Choroid plexus epithelial cell (primary cell): ENCODE measurements at places on chromosomes 2 and 18.

DNA sequence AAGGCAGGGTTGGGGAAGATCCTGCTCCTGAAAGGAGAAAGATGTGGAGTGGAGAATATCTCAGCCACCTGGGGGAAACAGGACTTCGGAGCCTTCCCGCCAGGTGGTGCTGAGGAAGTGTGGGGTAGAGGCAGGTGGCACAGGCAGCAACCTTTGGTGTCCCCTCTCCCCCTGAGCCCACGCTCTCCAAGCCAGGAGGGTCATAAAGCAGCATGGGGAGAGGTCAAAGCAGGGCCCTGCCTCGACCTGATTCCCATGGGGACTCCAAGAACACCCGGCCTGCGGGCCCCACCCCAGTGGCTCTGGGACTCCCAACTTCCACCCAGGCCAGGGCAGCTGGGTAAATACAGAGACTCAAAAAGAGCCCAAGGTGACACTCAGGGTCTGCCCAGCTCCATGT lies 54.3 kb upstream of the SLC66A3 start:
- no peak for DNase-seq

DNA sequence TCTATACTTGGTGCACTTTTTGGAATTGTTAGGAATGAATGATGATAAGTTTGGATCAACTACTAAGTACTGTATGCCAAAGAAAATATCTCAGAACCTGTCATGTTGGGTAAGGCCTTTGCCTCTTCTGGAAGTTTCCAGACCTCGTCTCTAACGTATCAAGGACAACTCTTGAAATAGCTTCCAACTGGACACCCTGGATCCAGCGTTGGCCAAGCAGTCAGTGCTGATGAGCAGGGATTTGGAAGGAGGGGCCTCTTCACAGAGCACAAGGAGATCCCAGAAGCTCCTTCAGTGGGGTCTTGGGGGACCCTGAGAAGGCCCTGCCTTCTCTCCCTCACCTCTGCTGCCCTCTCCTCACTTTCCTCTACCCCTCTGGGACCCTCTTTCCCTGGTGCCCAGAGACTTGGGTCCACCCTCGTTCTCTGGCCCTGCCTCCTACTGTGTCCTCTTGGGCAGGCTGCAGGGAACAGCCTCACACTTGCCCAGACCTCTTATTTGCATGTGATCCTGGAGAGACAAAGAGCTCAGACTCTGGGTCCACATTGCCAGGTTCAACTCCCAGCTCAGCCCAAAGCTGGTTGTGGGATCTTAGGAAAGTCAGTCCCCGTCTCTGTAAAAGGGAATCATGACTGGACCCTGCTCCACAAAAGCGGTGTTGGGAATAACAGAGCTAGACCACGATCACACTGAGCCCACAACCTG lies 145.8 kb downstream of the COL6A3 start:
- DNase-seq = no peak

- peak; percentile 54 for DNase-seq
Measured at GRCh38 chr2:126634273-126634861, 21.6 kb upstream of the GYPC start.

DNA sequence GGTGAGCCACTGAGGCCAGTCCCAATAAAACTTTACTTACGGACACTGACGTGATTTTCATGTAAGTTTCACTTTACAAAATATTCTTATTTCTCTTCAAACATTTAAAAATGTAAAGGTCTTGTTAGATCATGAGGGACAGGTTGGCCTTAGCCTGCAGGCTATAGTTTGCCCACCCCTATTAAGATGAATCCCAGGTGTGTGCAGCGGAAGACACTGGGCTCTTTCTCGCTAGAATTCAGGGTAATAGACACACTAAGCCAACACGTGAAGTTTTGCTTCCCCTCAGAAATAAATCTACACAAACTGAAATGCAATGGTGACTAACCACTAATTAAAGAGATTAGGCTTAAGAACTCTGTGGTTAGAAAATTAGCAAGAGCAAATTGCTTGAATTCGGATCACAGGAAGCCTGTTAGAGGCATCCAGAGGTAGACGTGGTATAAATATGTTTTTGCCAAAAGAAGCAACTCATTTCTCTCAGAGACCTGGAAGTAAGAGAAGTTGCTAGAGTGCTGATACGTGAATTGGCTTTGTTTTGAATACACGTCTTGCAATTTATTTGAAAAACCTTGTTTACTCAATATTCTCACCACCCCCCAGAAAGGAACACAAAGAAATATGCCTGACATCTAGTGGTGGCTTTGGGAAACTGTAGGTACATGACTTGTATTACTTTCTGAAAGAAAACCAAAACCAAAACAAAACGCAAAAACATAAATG lies 151.6 kb downstream of the DTNB start:
- peak; percentile 87 for DNase-seq

GRCh38 chr2:9652898-9653479 lies 22.2 kb upstream of the YWHAQ start:
- no peak for DNase-seq

- no peak for DNase-seq
Measured at GRCh38 chr18:46772357-46772756, 15.5 kb upstream of the ST8SIA5 start.

DNA sequence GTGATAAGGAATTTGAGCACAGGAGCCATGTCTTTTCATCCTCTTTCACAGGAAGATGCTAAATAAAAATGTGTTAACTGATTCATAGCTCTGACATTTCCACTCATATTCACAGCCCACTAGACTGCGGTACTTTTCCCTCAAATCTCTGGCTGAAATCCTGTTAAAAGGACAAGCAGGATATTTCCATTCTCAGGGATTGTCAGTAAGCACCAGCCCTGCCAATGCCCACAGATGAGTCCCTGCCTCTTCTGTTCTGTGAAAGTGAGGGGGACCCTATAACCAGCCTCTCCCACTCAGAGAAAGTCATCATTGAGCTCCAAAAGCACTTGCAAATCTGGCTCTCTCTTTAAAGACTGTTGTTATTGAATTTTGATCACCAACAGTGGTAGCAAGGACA lies 440.5 kb downstream of the SETBP1 start:
- no peak for DNase-seq

- DNase-seq = no peak
Measured at GRCh38 chr2:138665937-138666336, 114.3 kb downstream of the NXPH2 start.

DNA sequence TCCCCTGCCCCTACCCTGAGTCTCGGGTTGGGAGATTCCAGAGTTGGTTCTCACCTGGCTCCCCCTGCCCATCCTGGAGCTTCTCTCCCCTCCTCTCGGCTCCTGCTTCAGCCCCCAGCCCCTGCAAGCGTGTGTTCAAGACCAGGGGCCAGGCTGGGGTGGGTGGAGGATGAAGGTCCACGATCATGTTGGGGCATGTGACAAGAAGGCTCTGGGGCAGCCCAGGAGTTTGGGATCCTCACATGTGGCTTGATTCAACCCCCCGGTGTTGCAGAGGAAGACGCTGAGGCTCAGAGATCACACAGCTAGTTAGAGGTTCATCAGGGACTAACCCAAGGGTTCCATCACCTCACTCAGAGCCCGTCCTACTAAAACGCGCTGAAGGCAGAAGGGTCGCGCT lies 14.2 kb upstream of the TUBB6 start:
- no peak for DNase-seq

- DNase-seq = peak; percentile 94
Measured at GRCh38 chr2:96251721-96252292, 14.0 kb downstream of the TMEM127 start.

- DNase-seq = no peak
Measured at GRCh38 chr2:88560619-88561307, 66.5 kb downstream of the EIF2AK3 start.

DNA sequence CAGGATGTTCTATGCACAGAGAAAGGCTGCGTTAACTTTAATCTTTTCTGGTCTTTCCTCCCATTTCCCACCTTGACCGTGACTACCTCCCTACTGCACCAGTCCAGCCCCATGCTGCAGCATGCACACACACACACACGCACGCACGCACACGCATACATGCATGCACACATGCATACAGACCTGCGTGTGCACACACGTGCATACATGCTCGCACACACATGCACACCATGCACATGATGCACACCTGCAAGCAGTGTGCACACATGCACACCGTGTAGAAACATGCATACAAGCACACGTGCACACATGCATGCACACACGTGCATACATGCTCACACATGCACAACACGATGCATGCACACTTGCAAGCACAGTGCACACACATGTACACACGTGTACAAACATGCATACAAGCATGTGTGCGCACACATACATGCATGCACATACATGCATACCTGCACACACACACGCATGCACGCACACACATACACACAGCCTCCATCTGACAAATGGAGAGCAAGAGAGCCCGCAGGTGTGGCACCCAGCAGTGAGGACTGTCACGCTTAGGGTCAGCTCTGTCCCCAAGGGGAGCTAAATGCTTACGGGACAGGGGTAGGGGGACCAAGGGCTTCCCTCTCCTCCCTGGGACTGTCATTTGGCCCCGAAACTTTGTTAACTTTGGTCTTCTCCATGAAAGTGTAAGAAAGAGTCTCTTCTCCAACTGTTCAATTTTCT lies 18.2 kb downstream of the SNORC start:
- no peak for DNase-seq

DNA sequence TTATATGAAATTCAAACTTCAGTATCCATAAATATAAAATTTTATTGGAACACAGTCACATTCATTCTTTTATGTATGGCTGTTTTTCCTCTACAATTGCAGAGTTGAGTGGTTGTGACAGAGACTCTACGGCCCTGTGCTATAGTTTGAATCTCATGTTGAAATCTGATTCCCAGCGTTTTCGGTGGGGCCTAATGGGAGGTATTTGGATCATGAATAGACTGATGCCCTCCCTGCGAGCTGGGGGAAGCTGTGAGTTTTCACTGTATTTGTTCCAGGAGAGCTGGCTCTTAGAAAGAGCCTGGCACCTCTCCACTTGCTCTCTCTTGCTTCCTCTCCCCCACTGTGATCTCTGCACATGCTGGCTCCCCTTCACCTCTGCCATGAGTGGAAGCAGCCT lies 1.7 kb downstream of the PFN4 start:
- DNase-seq = no peak

DNA sequence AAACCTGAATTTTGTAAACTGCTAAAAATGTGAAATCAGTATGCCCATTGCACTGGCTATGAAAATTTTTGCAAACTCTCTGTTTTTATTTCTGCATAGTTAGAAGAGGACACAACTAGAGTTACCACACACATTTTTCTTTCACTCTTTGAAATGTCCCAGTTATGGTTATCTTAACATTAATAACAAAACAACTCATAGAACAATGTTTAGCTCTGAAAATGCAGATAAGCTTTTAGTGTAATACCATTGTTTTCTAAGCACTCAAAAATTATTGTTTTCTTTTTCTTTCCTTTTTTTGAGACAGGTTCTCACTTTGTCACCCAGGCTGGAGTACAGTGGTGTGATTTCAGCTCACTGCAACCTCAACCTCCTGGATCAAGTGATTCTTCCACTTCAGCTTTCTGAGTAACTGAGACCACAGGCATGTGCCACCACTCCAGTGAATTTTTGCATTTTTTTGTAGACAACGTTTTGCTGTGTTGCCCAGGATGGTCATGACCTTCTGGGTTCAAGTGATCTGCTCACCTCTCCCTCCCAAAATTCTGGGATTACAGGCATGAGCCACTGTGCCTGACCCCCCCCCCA lies 1204.5 kb upstream of the ZEB2 start:
- DNase-seq = peak; percentile 28

GRCh38 chr2:127220102-127220767 lies at the start of gene CYP27C1:
CYP27C1 (minus strand) TSS chr2:127220299; CDS start chr2:127220270, 29 bp downstream.
- DNase-seq = peak; percentile 25

- DNase-seq = no peak
Measured at GRCh38 chr2:149119368-149119767, 80.9 kb downstream of the LYPD6B start.

DNA sequence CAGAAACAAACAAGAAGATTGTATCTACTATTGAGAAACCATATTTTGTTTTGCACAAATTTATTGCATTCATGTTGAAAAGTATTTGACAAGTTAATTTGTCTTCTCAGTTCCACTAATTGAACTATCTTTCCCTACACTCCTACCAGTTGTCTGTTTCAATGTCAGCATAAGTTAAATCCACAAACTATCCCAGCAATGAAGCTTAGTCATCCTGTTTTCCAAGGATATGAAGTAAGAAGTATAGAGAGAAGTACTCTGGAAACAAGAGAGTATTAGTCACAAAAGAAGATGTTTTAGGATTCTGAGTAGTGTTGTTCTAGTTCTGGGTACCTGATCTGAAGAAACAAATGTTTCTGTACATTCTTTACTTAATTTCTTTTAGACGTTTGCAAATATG lies 261.6 kb upstream of the ZNF804A start:
- peak; percentile 3 for DNase-seq

DNA sequence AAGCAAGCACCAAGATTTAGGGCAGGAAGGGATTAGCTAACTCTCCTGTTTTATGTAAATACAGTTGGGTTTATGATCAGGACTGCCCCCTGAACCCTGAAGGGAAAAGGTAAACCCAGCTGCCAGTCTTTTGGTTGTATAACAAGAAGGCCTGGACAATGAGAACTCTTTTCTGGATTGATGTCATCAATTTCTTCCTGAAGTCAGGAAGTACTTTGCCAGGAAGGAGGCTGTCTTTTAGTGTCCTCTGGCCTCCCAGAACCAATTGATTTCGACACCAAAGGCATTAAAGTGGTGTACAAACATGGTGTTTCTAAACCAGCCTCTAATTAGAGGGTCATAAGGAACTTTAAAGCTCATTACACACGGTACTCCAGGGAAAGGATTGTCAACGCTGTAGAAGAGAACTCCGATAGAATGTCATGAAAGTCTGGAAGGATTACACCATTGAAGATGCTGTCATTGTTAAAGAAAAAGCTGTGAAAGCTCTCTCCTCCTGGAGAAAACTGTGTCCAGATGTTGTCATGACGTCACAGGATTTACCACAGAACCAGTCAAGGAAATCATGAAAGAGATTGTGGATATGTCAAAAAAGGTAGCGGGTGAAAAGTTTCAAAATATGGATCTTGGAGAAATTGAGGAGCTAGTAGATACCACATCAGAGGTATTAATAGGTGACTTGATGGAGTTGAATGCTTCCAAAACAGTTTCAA lies 78.8 kb downstream of the ANKRD12 start:
- DNase-seq = no peak
